ENCODE measurements at places on chromosomes 5 and 9.

DNA sequence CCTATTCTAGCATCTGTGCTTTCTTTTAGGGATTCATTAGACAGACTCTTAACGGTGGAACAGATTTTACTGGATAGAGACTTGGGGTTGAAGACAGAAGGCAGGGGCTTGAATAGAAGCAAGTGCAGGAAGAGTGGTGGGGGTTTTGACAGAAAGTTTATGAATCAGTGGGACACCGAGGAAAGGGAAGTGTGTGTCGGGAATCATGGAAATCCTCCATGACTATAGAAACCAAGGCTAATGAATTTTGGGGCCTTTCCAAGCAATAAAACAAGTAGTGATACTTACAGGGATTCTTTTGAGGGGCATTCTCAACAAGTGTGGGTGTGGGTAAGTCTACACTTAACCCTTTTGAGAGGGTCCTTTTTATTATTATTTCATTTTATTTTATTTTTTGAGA lies 12.8 kb downstream of the BASP1 start:
- no peak for DNase-seq

DNA sequence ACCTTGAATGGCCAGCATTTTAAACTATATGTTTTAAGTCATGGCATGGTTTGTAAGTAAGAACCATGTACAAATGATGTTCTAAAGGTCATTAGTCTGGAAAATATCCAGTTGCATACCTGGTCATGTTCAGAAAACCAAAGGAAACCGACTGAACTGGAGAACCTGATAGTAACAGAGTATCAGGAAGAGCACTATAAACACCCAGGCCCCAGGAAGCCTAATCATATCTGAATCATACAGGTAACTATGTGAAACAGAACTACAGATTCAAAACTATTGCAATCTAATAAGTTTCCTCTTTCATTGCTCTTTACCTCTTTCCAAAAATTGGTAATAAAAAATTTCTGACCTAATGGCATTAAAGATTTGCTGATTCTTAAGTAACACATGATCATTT lies 500.3 kb downstream of the ARHGEF28 start:
- no peak for DNase-seq

DNA sequence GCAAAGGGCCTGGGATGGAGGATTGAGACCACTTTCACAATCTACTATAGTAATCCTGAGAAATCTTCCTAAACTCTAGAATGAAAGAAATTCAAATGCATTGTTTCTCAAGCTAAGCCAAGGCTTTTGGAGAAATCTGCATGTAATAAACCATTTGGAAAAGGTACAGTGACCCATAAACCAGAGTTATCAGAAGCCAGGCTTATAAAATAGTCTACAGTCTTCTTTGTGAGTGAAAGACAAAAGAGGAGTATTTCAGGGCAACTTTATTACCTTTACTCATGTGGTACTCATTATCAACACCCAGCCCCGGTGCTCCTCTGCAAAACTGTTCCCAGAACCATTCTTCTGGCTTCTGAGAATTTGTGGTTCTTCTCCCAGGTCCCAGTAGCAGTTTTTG lies 87.0 kb downstream of the GALNT10 start:
- DNase-seq = no peak

- DNase-seq = no peak
Measured at GRCh38 chr5:55853041-55853670, 2.0 kb downstream of the IL31RA start.

DNA sequence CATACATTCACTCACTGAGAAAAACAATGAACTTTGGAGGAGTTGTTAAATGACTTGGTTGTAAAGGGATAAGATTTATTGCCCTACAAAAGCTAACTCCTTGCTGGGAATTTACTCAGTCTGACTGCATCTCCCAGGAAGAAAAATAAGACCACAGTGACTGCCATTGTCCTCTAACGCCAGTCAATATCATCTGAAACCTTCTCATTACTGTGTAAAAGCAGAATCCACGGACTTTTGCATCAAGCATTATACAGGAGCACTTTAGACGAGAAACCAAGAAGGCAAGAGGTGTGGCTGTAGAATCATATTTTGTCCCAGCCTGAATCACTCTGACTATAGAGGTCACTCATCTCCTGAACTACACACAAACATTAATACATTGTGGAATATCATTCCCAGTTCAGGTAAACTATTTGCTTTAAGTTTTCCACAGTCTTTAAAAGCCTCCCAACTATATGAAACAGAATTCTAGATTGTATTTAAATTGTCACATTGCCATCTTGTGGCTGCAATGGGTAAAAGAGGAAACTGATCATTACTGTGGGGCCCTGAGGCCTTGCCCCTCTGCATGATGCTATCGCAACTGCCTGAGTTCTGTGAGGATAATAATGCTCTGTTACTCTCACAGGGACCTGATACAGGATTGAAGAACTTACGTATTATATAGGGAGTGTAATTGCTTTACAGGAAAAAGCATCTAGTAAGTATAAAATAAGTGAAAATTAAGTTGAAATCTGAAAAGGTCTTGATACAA lies 142.9 kb downstream of the SLCO4C1 start:
- no peak for DNase-seq

DNA sequence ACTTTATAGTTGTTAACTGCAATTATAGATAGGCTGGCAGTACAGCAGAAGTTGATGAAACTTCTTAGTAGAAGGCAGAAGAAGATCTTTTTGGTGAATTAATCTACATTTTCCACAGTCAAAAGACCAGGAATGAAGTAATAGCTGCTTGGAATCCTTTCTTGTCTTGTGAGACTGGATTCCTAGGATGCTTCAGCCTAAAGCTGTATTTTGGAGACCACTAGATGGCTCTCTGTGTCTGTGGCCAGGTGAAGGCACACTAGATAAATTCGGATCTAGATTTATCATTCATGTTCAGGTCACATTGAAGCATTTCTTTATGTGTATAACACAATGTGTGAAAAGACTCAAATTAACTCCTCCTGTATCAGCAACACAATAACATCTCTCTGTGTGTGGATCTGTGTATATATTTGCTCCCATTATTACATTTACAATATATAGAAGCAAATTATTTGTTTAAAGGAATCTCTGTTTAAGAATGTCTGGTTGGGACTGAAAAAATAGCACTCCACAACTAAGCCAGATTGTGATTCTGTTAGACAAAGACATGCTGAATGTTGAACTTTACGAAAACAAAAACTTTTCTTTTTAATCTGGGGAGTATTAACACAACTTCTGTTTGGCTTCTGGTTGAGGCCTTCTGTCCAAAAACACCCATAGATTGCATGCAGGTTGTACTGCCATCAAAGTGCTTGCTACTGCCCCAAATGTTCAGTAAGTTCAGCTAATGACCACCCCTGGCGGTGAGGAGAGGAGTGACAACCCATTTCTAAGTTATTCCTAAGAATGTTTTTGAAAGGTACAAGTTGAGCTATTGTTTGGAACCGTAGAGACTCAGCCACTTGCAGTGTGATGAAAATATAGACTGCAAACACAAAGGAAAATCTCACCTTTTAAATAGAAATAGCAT lies 10.6 kb downstream of the GRIN3A start:
- DNase-seq = no peak

GRCh38 chr9:137406085-137406760 lies 16.7 kb downstream of the EXD3 start:
- no peak for DNase-seq

DNA sequence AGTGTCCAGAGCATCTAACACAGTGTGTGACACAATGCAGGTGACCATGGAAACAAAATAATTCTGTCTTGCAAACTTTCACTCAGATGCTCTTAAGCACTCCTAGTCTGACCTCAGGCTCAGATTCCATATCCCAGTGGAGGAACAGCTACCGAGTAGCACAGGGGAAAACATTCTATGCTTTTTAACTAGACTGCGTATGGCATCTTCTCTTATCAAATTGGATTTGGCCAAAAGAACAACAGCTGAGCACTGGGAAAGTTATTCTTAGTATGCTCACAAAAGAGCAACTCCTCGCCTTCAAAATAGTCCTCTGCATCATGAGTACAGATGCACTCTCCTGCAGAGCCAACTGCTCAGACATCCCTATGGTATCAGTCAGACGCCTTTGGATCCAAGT lies 528.2 kb upstream of the DAP start:
- no peak for DNase-seq

GRCh38 chr9:134320126-134320867 lies 6.0 kb upstream of the RXRA start:
- DNase-seq = no peak

DNA sequence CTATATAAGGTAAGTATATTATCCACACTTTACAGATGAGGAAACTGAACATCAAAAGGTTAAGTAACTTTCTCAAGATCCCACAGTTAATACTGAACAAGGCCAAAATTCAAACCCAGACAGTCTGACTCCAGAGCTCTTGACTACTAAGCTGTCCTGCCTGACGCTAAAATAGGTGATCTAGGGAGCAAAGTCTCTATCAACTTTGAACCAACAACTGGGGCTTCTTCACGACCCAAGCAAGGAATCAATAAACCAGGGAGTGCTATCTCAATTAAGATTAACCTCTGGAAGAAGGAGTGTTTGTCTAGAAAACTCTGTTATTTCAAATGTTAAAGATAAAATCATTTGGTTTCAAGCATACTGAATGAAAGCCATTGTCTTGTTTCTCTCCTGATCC lies 64.4 kb downstream of the MRPS27 start:
- DNase-seq = no peak

- DNase-seq = no peak
Measured at GRCh38 chr9:130847306-130848217, 12.5 kb downstream of the ABL1 start.

GRCh38 chr5:115284021-115284420 lies 12.4 kb downstream of the CCDC112 start:
- no peak for DNase-seq

GRCh38 chr5:84059672-84060071 lies 325.0 kb downstream of the EDIL3 start:
- DNase-seq = no peak

- no peak for DNase-seq
Measured at GRCh38 chr5:94240993-94241651, 377.3 kb downstream of the KIAA0825 start.

GRCh38 chr5:53381-54174 lies 38.4 kb upstream of the PLEKHG4B start:
- no peak for DNase-seq

GRCh38 chr5:117667105-117667504 lies 1092.5 kb upstream of the SEMA6A start:
- DNase-seq = no peak
